ENCODE measurements at places on chromosomes 12 and 14.

- no peak for DNase-seq
Observed at GRCh38 chr12:56086608-56087007, 6.6 kb downstream of the ERBB3 start.

DNA sequence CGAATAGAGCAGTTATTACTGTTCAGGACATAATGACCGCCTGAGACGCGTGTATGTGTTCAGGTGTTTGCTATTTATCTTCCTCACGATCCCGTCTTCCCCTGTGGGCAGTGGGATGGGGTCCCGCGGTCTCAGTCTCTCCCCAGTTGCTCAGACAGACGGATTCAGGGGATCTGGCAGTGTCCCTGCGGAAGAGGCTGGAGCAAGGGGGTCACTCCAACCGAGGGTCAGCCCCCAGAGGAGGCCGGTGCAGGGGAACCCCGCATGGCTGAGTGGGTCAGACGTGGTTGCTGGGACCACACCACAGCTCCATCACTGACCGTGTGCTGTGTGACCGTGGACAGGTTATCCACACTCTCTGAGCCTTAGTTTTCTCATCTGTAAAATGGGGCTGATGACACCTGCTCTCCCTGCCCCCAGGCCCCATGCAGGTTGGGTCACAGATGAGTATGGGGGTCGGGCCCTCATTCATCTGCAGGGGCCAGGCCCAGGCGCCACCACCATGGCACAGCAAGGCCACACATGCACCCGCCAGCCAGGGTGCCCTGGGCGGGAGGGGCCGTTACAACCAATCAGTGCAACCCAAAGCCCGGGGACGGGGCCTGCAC is 5.2 kb downstream of the MMP17 start:
- DNase-seq = no peak

GRCh38 chr12:55707841-55708694 is at the start of gene ITGA7:
Gene ITGA7 (minus strand): TSS chr12:55707904. CDS start chr12:55707682, 222 bp downstream.
- peak; percentile 41 for DNase-seq

GRCh38 chr12:68998041-68998440 is 65.1 kb upstream of the CPM start:
- DNase-seq = no peak

DNA sequence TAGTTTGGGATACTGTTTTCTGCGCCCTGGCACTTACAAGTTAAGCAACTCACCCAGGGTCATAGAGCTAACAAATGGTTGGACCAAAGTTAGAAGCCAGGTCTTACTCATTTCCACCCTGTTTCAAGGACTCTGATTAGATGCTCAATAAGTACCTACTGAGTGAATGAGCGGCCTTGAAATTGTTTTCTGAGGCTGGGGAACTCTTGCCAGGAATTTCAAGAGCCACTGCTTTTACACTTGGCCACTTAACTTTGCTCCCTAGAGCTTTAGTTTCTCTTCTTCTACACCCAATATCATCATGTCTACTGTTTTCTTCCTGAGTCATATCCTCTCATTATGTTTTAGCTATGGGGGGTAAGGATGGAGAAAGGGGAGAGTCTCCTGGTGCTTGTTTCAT is 431.6 kb downstream of the ZFP36L1 start:
- no peak for DNase-seq

GRCh38 chr12:24596768-24597388 is 352.0 kb downstream of the BCAT1 start:
- no peak for DNase-seq

- DNase-seq = no peak
Observed at GRCh38 chr14:28875934-28876571, 109.5 kb downstream of the FOXG1 start.

DNA sequence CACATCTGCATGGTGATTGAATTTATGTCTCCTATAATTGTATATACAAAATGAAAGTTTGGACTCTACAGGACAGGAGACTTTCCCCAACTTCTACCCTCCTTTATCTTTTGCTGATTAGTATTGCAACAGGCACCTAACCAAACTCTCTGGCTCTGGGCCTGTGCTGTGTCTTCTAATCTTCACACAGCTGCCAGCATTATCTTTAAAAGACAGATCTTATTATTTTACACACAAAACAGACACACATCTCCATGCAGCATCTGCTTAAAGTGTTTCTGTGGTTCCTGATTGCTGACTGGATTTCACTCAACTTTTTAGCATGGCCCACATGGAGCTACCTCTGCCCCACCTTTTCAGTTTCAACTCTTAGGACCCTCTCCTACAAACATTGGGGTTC is 154.9 kb upstream of the PELI2 start:
- no peak for DNase-seq

DNA sequence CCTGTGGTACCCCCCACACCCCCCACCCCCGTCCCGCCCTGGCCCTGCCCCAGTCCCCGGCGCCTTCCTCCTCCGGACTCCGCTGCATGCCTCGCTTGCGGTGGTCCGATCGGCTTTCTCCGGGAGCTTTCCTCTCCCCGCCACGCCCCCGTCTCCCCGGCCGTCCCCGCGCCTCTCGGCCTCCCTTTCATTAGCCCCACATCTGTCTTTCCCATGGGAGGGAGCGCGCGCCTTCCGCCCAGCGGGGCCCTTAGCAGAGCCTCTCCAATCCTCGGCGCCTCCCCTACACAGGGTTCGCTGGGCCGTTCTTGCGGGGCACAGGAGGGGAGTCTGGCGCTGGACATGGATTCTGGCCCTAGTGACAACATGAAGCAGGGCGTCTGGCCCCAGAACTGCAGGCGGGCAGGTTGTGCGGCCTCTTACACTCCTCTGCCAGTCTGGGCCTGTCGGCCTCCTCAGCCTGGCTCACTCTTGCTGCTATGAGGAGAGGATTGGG is 1.5 kb upstream of the EFS start:
- no peak for DNase-seq

GRCh38 chr14:75715926-75716780 is 55.1 kb downstream of the TTLL5 start:
- DNase-seq = no peak

- no peak for DNase-seq
Observed at GRCh38 chr14:101586531-101587430, 25.5 kb downstream of the DIO3 start.
